ENCODE measurements at places on chromosomes 6 and 20.

- H3K27ac ChIP-seq = peak overlapping the region; percentile 72
- H3K27me3 ChIP-seq = no peaks in the 10 kb centered on the region
- no peak overlapping the region for H3K4me3 ChIP-seq
- H3K4me1 ChIP-seq = peaks cover 79% of the 10 kb centered on the region
- H3K36me3 ChIP-seq = no peaks in the 10 kb centered on the region
- DNase-seq = no peak
These were observed 10.1 kb downstream of the MAP3K5 start for GRCh38 chr6:136782021-136782770.

DNA sequence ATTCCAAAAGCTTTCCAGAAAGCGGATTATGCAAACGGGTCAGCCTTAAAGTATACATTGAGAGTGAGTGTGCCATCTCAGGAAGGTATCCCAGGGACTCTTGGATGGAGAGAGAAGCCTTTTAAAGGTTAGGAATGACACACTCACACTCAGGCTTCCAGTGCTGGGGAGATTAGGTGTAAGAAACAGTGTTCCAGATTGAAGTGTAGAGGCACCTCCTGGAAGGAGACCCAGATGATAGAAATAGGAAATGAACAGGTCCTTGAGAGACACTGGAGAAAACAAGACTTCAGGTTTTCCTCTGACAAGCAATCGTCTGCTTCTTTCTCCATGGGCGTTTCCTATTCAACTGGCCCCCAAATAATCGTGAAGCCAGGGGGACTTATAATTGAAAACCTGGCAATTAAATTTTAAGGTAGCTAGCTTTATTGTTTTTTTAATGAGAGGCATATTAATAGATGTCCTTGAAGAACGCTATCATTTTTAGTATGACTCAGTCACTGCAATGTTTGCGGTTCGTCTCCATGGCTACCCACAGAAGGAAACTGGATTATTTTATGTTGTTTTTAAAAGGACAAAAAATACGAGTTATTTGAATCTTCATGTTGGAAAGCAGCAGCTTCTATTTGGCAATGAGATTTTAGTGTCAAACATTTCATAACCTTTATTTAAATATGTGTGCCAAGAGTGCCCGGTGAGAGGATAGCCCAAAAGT lies 85.3 kb downstream of the TRMT6 start:
- H3K27ac ChIP-seq = no peak overlapping the region
- no peaks in the 10 kb centered on the region for H3K27me3 ChIP-seq
- H3K36me3 ChIP-seq = peaks cover 9% of the 10 kb centered on the region

GRCh38 chr6:23980965-23981364 lies 145.1 kb upstream of the NRSN1 start:
- H3K4me3 ChIP-seq = no peak overlapping the region
- H3K27me3 ChIP-seq = no peaks in the 10 kb centered on the region
- no peaks in the 10 kb centered on the region for H3K36me3 ChIP-seq
- H3K4me1 ChIP-seq = no peaks in the 10 kb centered on the region
- no peak for DNase-seq
- H3K27ac ChIP-seq = no peak overlapping the region

GRCh38 chr20:10701607-10702006 lies 27.8 kb upstream of the JAG1 start:
- no peaks in the 10 kb centered on the region for H3K36me3 ChIP-seq
- DNase-seq = no peak
- no peak overlapping the region for H3K27ac ChIP-seq
- H3K4me3 ChIP-seq = no peak overlapping the region
- H3K27me3 ChIP-seq = no peaks in the 10 kb centered on the region
- H3K4me1 ChIP-seq = peaks cover 6% of the 10 kb centered on the region

DNA sequence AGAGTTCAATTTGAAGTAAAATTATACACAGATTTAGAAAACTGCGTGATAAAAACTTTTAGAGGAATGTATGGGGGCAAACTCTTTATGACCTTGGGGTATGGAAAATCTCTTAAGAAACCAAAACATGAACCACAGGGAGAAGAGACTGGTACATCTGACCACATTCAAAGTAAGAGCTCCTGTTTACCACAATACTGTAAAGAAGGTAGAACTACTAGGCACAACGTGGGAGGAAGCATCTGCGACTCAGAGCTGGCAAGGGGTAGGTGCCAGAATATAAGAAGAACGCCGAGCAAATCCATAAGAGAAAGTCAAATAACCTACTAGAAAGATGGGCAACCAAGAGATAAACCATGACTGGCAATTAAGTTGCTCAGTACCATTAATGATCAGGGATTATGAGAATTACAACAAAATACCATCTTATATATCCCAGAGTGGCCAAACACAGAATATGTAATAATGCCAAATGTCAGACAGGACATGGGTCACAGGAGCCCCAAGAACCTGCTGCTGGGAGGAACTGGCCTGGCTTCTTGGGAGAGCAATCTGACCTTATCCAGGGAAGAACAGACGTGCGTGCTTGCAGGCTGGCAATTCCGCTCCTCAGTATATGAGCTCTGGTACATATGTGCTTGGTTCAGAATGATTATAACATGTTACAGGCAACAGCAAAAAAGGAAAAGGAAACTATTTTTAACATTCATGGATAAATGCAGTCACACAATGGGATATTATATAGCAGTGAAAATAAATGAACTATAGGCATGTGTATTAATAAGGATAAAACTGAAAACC lies 50.2 kb downstream of the INSM1 start:
- H3K27me3 ChIP-seq = no peaks in the 10 kb centered on the region
- H3K4me3 ChIP-seq = no peak overlapping the region
- no peaks in the 10 kb centered on the region for H3K4me1 ChIP-seq
- H3K27ac ChIP-seq = no peak overlapping the region
- DNase-seq = no peak
- H3K36me3 ChIP-seq = peaks cover 50% of the 10 kb centered on the region
